ENCODE measurements at places on chromosomes 5 and 9.

GRCh38 chr5:134029156-134029555 lies 24.4 kb upstream of the VDAC1 start:
- peak; percentile 96 for DNase-seq

GRCh38 chr5:115735108-115735998 lies 81.1 kb downstream of the CDO1 start:
- no peak for DNase-seq

DNA sequence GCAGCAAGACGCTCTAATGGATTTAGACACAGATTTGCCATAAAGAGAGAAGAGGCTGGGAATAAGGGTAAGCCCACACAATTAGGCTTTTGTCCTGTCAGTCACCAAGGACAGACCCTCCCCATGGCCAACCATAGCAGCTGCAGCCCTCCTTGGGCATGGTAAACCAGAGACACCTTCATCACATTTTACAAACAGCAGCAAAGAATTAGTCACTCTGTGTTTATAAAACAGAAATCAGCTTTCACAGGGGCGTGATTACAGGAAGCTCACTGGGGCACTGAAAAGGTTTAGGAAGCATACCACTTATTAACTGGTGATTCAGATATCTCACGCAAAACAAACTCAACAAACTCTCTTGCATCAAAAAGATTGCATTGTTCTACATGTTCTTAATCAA lies 37.3 kb upstream of the ZNF622 start:
- DNase-seq, result no peak

DNA sequence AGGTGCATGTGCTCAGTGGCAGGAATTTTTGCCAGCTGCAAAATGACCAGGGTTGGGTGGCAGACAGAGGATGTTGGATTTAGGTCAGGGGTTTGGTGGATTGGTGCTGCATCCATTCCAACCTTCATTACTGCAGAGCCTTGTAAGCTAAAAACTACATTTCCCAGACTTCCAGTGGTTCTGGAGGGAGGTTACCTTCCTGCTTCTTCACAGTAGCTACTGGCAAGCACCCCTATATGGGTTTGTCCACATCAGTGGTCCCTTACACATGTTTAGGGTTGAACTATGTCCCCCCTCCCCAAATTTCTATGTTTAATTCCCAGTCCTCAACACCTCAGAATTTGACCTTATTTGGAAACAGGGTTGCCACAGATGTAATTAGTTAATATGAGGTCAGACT lies 20.7 kb upstream of the IL17B start:
- no peak for DNase-seq

- no peak for DNase-seq
Observed at GRCh38 chr5:148523139-148523538, 131.2 kb downstream of the HTR4 start.

GRCh38 chr5:176628406-176629228 lies 1.7 kb downstream of the SNCB start:
- no peak for DNase-seq

- DNase-seq, result no peak
Observed at GRCh38 chr5:35869685-35870277, 13.1 kb downstream of the IL7R start.

DNA sequence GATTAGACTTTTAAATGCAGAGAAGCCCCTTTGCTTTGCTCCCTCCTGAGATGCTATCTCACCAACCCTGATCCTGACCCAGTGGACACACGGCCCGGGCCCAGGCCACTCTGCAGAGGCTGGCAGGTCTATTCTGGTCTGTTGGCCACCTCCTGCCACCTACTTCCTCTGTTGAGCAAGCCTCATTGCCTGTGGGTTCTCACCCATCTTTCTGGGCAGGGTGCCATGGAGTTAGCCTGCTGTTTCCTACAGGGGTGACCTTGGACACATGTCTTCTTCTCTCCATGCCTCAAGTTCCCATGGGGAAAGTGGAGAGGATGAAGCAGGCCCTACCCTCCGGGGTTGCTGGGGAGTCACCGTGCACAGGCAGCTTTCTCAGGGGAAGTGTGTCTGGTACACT lies 266.2 kb upstream of the IRX1 start:
- DNase-seq, result no peak

DNA sequence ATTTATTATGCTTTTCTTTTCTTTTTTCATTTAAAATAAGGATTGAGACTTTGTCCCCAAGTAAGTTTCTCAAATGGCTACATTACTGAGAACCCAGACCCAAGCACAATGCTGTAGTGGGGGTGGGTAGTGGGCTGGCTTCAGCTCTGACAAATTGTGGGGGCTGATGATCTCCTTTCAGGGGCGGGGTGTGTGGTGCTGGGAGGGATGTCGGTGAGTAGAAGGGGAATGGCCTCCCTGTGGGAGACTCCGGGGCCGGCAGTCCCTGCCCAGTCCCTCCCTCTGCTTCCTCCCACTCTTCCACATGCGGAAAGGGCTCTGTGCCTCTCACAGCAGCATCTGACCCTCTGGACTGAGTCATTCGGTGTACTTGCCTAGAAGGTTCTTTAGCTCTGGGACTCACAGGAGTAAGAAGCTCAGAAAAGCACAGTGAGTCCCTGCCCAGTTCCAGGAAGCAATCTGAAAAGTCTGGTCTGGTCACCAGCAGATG lies 14.3 kb downstream of the CD180 start:
- DNase-seq, result peak; percentile 35

GRCh38 chr9:119781886-119782285 lies 412.7 kb upstream of the BRINP1 start:
- DNase-seq, result no peak

DNA sequence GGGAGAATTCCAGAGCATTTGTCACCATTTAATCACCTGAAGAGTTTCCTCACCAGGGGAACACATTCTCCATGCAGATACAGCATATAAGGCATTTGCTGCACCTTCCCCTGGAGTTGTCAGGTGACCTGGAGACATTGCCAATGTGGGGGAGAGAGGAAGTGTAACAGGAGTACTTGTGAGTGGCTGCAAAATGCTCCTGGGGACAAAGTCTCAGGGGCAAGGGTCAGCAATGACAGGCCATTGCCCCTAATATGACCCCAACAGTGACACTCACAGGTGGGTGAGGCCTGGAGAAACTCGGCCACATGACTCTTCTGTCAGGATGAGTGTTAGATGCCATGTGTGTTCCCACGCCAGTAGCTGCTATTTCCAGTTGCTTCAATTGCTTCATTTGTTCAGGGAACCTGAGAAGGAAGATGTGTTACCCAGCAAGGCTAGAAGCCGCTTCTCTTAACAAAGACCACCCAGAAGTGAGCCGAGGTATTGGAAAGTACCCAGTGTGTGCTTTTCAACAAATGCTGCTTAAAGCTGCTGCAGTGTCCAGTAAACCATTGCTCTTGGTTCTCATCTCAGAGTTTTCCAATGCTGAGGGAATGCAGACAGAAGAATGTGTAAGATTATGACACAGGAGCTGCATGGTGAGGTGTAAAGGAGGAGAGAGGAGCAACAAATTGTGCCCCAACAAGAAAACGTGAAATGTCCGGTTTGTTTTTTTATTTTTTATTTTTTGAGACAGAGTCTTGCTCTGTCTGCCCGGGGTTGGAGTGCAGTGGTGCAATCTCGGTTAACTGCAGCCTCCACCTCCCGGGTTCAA lies 128.2 kb upstream of the SLC44A1 start:
- DNase-seq, result no peak

DNA sequence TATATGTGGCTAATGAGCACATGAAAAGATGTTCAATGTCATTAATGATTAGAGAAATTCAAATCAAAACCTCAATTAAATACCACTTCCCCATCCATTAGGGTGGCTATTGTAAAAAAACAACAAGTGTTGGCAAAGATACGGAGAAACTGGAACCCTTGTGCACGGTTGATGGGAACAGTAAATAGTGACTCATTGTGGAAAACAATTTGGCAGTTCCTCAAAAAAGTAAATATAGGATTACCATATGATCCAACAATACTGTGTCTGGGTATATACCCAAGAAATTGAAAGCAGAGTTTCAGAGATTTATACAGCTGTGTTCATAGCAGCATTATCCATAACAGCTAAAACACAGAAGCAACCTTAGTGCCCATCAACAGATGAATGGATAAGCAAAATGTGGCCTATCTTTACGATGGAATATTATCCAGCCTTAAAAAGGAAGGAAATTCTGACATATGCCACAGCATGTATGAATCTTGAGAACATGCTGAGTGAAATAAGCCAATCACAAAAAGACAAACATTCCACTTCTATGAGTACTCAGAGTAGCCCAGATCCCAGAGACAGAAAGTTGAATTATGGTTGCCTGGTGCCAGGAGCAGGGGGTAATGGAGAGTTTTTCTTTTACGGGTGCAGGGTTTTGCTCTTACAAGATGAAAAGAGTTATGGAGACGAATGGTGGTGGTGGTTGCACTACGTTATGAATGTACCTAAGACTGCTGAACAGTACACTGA lies 41.4 kb upstream of the LRRC14B start:
- DNase-seq, result peak; percentile 59

- DNase-seq, result no peak
Observed at GRCh38 chr5:33465120-33465519, 24.4 kb downstream of the TARS1 start.

DNA sequence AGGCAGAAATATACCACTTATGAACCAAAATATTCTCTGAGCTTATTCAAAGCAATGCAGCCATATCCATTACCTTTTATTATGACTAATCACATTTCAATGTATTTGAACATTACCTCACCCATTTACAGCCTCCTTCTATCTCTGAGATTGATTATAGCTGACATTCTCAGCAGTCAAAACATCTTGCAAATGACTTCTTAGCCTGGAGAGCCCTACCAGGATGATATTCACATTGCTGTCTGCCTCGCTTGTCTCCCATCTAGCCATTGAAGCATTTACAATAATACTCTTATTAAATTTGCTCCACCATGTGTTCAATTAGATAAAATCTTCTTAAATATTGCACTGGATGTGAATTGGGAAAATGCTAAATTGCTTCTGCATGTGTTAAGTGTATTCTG lies 1879.9 kb upstream of the ACO1 start:
- peak; percentile 15 for DNase-seq

DNA sequence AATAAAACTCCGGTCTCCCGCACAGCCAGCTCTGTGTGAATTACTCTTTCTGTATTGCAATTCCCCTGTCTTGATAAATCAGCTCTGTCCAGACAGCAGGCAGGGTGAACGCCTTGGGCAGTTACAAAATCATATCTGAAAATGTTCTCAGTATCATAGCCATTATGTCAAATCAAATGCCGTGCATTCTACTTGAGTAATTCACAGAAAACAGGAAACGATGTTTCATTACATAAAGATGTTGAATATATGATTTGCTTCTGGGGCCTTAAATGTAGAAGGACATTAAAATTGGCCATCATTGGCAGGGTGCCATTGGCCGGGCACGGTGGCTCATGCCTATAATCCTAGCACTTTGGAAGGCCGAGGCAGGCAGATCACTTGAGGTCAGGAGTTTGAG lies 8.5 kb downstream of the POLR3G start:
- DNase-seq, result no peak

GRCh38 chr9:134540276-134541096 lies 101.1 kb upstream of the COL5A1 start:
- DNase-seq, result no peak

GRCh38 chr5:83741571-83741970 lies 20.9 kb upstream of the HAPLN1 start:
- DNase-seq, result no peak

- DNase-seq, result no peak
Observed at GRCh38 chr9:138078846-138079245, 201.3 kb downstream of the CACNA1B start.

GRCh38 chr9:81071108-81071507 lies 618.2 kb downstream of the TLE1 start:
- no peak for DNase-seq

DNA sequence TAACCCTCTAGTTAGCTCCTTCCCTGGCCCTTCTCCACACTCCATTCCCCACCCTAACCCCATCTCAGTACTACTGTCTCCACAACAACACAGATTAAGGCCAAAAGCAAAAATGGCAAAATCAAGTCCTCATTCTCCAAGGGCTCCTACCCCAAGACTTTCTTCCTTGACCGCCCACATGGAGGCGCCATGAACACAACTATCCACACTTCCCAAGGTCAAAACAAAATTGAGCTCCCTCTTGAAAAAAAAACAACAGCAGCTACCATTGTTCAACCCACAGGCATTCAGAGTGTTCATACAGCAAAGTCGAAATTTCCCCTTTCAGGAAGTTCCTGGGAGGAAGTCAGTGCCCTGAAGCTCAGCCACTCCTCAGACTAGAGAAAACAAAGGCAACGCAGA lies 54.4 kb downstream of the GNAQ start:
- DNase-seq, result peak; percentile 72

GRCh38 chr5:16776611-16777251 lies 159.4 kb downstream of the MYO10 start:
- DNase-seq, result no peak

DNA sequence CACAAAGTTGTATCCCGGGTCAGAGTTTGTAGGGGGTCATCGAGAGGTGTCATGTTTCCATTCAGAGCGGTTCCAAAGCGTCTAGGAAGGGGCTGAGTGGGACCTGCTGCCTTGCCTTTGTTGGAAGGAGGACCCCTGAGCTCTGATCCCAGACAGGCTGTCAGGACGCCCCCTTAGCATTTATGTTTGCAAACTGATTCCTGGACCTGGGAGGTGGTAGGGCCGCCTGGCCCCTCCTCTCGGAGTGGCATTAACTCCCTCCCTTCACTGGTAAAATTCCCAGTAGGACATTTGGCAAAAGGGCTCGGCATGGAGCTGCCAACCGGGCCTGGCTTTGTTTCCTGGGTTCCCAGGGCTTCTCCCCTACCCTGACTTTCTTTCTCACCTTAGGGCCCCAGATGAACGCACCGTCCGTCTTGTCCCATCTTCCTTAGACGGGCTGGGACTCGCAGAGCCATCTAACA lies 2.5 kb downstream of the JADE2 start:
- DNase-seq, result no peak

- no peak for DNase-seq
Observed at GRCh38 chr9:4962085-4962484, 23.0 kb upstream of the JAK2 start.
